Sciatic nerve (tissue), 2 donors: ENCODE measurements at places on chromosomes 3 and 15. TPM values are rescaled to one million over a fixed set of nuclear protein-coding genes. Genes with fewer than 3 reads are reported as not detected.

IL17RB gene
- total RNA-seq: 5.1 TPM

ERICH6 gene
- total RNA-seq: 0.49 TPM

SIDT1 gene
- total RNA-seq: 4.5 TPM

BDH1 gene
- 9.7 TPM for total RNA-seq

ADAMTS17 gene
- 2.3 TPM for total RNA-seq

PPARG gene
- total RNA-seq: 37.8 TPM

EPHA3 gene
- total RNA-seq: 12.6 TPM

RPL39L gene
- total RNA-seq: 4.7 TPM

CSNK1G1 gene
- total RNA-seq: 24.0 TPM

SCG3 gene
- total RNA-seq: 0.13 TPM

GOLGA8M gene
- total RNA-seq: 16.0 TPM

RAB6B gene
- total RNA-seq: 9.5 TPM

RBP2 gene
- not detected for total RNA-seq

ICE2 gene
- 55.1 TPM for total RNA-seq

DUOX2 gene
- 1.5 TPM for total RNA-seq

ADGRG7 gene
- not detected for total RNA-seq

CRYGS gene
- 4.5 TPM for total RNA-seq

AGTR1 gene
- total RNA-seq: 7.2 TPM

SLMAP gene
- total RNA-seq: 111 TPM

HGD gene
- total RNA-seq: 0.40 TPM

FGF7 gene
- 239 TPM for total RNA-seq

ZNF662 gene
- 19.0 TPM for total RNA-seq

GOLGA8J gene
- 0.89 TPM for total RNA-seq

CNTN6 gene
- 0.67 TPM for total RNA-seq

ACSBG1 gene
- 0.18 TPM for total RNA-seq

ANP32A gene
- 90.3 TPM for total RNA-seq

MED12L gene
- 4.8 TPM for total RNA-seq

LRRC31 gene
- not detected for total RNA-seq

ALG1L2 gene
- 1.1 TPM for total RNA-seq

NCK1 gene
- total RNA-seq: 54.3 TPM

ACOX2 gene
- total RNA-seq: 31.0 TPM

GOLGA8G gene
- not detected for total RNA-seq

ARL14 gene
- total RNA-seq: not detected

ITGB5 gene
- 138 TPM for total RNA-seq

C3orf49 gene
- not detected for total RNA-seq

CERS3 gene
- 0.36 TPM for total RNA-seq

ACAD9 gene
- 54.0 TPM for total RNA-seq

CADM2 gene
- total RNA-seq: 60.8 TPM

HRG gene
- not detected for total RNA-seq

TUSC7 gene
- not detected for total RNA-seq

COX17 gene
- 38.8 TPM for total RNA-seq

C3orf85 gene
- total RNA-seq: not detected

NR1D2 gene
- total RNA-seq: 71.5 TPM
